Pericardium fibroblast (primary cell): ENCODE measurements at places on chromosomes 13 and 19. TPM values are rescaled to one million over a fixed set of nuclear protein-coding genes. Genes with fewer than 3 reads are reported as not detected.

The PSG7 gene
- not detected in 2 replicates for total RNA-seq

The LRRC63 gene
- not detected in 2 replicates for total RNA-seq

The CRLF1 gene
- 135 and 318 TPM in 2 replicates for total RNA-seq

The FGF9 gene
- under 0.01 TPM in 1 of 2 replicates, not detected in the other for total RNA-seq

The LGALS14 gene
- total RNA-seq = not detected in 2 replicates

The FCGBP gene
- total RNA-seq = 0.17 TPM in 1 of 2 replicates, not detected in the other

The CTU1 gene
- 17.4 and 25.4 TPM in 2 replicates for total RNA-seq

The OR10H5 gene
- total RNA-seq = not detected in 2 replicates

The KIR2DL3 gene
- not detected in 2 replicates for total RNA-seq

The LGI4 gene
- total RNA-seq = 0.23 and 0.26 TPM in 2 replicates

The CERS4 gene
- total RNA-seq = 21.4 and 37.0 TPM in 2 replicates

The PCP2 gene
- 0.82 TPM in 1 of 2 replicates, not detected in the other for total RNA-seq

The TMEM59L gene
- total RNA-seq = 10.7 and 14.5 TPM in 2 replicates
